Stimulated activated CD4-positive, alpha-beta T cell treated with anti-CD3 and anti-CD28 coated beads, Interleukin-15, amount 100 ng/mL, for 1 hour (primary cell): ENCODE measurements at places on chromosomes 11 and 22.

DNA sequence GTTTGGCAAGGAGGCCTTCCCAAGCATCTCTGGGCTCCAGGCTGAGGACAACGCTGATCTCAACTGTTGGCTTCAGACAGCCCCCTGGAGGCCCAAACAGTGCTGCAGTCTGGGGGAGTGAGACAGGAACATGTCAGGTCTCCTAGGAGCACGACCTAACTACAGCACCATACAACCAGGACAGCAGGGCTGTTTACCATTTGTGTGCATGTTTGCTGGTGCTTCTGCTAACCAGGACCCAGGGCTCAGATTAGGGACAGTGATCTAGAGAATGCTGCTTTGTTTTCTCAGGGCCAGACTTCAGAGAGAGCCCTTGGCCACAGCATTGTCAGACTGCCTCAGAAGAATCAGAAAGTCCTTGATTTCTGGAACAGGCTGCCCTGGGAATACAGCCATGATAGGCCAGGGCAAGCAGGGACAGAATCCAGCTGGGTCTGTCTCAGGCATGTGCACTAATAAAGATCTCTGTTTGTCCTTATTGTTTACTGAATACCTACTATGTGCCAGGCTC is 126.5 kb downstream of the VPREB1 start:
- DNase-seq, result no peak

- DNase-seq, result no peak
Observed at GRCh38 chr11:63767267-63767564, 1.4 kb downstream of the ZFTA start.

- DNase-seq, result no peak
Observed at GRCh38 chr11:111135778-111136570, 109.6 kb upstream of the POU2AF2 start.

DNA sequence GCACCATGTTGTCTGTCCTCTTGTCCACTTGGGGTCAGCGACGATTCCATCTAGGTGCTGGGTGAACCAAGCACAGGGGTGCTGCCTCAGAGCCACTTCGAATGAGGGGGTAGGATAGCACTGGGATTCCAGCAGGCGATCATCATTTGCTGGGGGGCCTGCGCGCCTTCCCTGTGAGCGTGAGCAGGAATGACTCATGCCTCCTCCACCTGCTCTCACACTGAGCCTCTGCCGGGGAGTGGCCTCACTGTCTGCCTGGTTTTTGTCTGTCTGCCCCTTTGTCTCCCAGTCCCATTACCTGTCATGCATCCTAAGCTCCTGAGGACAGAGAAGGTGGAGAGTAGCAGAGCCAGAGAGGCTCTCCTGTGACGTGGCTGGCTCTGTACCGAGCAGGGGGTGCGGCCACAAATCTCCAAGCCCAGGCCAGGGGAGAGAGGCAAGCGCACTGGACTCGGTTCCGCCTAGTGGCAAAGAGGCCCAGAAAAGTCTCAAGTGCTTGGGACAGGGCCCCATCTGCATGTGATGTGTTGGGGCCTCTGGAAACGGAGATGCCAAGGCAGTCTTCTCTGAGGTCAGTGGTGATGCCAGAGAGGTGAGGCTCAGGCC is 30.8 kb downstream of the RSPH14 start:
- DNase-seq, result no peak

DNA sequence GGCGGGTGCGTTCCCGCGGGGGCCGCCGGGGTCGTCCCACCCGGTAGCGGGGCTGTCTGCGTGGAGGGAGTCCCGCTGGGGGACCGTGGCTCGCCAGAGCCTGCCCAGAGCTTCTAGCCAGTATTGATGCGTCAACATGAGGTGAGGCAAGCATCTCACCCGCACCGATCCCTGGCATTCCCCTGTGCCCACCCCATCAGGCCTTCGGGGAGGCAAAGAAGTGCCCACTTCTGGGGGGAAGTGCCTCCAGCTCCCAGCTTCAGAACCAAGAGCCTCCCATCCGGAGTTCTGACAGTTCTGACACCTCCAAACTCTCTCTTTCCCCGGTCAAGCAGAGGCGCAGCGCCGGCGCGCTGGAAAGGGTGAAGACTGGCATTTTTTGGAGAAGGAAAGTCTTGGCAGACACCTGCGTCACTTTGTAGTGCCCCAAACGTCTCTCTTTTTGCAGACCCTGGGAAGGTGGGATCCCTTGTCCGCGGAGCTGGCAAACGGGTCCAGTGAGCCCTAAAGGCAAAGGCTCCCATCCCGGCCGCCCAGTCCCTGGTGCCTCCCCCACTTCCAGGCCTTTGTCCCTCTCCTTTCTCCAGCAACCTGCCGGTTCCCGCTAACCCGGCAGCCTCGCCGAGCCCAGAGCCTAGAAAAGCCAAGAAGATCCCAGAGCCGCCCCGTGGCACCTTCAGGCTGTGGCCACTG is 3.2 kb upstream of the PAX6 start:
- no peak for DNase-seq

DNA sequence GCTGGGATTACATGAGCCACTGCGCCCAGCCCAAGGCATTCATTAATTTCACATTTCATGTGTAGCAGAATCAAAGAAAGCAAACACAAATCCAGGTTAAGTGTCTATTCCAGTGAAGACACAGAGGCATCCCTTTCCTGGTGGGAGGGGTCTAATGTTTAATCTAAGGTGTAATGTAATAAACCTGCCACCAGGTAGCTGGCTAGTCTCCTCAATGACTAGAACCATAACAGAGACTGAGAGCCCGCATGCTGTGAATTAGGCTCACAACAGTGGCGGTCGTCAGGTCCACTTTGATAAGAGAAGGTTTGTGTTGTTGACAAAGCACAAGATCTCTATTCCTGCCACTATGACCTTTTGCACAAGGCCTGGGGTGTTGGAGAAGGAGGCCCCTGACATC is 64.2 kb upstream of the ADA2 start:
- DNase-seq, result no peak
